Hypothalamus (tissue), 51 donors: ENCODE measurements at places on chromosomes 3 and 15.

GRCh38 chr3:169619793-169620192 is 43.7 kb downstream of the MECOM start:
- DNase-seq: no peak

GRCh38 chr15:60626669-60627068 is 147.7 kb upstream of the ICE2 start:
- no peak for DNase-seq

- no peak for DNase-seq
Measured at GRCh38 chr15:50024281-50024680, 94.8 kb downstream of the ATP8B4 start.

DNA sequence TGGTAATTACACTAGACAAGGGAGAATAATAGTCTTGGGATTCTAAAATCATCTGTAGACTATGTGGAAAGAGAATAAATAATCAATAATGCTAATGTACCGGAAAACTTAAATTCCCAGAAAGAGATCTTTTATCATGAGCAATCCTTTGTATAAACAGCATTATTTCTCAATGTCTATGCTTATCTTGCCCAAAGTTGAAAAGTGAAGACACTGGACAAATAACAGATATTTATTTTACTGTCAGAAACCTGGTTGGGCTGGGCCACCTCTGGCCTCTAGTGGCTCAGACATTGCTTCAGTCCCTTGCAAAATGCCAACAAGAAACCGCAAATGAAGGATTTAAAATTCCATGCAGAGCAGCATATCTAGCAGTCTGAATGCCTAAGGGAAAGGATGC is 409.9 kb downstream of the FHIT start:
- DNase-seq: no peak

DNA sequence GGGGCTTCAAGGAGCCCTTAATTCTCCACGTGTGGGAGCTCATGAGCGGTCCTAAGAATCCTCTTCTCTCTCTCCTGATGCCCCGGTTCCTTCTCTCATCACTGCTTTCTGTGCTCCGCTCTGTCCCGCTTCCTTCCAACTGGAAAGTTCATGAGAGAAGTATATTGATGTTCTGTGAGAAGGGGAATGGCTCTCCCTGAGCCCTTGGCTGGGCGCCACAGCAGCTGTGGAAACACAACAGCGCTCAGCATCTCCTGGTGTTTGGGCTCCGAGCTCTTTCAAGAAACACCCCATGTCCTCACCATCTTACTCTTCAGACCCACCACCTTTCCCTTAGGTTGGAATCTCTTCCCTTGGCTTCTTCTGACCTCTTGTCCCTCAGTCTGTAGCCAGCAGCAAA is 161.7 kb downstream of the VGLL4 start:
- DNase-seq: no peak
